Colonic mucosa (tissue), 4 donors: ENCODE measurements at places on chromosomes 3 and 15. TPM values are rescaled to one million over a fixed set of nuclear protein-coding genes. Genes with fewer than 3 reads are reported as not detected.

The GP5 gene
- not detected for total RNA-seq

The C15orf39 gene
- 27.3 TPM for total RNA-seq

The GOLGA6L26 gene
- total RNA-seq: not detected

The LARP6 gene
- 0.49 TPM for total RNA-seq

The CHDH gene
- 41.5 TPM for total RNA-seq

The SLC2A2 gene
- total RNA-seq: 0.08 TPM

The GOLGA6D gene
- total RNA-seq: not detected

The KNG1 gene
- total RNA-seq: 1.2 TPM

- DNase-seq: no peak
Measured at GRCh38 chr15:99408236-99409096, 157.2 kb downstream of the LRRC28 start.

GRCh38 chr15:67142092-67142766, 76.8 kb downstream of the SMAD3 start:
- no peak for DNase-seq

DNA sequence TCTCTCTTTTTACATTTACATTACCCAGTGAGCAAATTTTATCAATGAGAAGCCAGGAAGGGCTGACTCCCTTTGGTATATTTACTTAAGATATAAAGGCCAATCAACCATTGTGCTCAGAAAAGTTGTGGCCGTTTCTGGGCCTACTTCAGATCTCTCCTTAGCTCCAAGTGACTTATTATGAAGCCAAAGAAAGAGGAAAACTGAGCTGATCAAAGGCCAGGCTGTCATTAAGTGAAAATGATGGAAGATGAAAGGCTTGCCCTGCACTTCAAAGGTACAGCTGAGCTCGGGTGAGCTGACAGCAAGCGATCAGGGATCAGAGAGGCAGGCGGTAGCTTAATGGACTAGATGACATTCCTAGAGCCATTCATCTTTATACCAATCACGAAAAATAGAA, 24.8 kb downstream of the VGLL4 start:
- DNase-seq: no peak

DNA sequence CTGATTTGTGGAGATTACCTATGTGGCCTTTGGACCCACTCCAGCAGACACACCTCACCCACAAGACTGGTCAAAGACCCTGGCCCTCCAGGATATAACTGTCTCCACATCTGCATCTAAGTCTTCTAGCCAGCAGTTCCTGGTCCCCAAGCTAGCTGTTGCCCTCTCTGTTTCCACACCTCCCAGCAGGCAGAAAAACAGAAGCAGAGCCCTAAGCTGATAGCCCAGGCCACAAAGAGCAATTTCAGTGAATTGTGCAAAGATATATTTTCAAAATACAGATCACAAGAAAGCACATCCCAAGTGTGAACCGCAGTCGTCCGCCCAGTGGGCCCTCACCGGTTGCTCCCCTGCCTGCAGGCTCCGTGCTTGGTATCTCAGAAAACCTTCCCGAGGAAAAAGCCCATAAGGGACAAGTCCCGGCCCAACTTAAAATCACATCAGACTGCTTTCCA, 2.6 kb downstream of the TNIK start:
- peak; percentile 56 for DNase-seq

DNA sequence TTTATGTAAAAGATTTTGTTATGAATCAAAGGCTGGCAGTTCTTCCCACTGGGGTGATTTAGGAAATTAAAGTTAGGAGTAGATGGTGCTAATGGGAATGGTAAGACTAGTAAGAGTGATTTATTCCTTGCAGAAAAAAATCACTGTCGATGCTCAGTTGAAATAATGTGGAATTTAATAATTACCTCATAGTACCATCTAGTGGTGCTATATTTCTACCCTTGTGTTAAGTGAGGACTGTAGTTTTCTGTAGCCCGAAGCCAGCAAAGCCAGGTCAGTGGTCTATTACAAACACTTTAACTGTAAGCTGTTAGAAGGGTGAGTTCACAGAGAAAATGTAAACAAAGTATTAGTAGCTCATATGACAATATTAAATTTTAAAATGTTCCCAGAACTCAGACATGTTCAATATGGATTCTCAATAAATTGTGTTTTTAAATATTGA, 39.5 kb upstream of the GOLGA8J start:
- DNase-seq: no peak

DNA sequence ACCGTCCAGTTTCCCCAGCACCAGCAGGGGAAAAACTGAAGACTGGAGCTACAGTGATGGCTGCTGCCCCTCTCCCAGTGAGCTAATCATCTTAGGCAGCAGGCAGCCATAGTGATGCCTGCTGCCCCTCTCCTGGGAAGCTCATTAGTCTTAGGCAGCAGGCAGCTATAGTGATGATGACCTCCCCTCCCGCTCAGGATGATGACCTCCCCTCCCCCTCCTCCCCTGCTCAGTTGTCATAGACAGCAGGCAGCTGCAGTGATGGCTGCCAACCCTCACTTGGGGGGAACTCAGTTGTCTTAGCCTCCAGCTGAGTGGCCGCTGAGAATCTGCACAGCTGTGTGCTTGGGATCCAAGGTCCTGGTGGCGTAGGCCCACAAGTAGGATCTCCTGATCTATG, 80.9 kb upstream of the MANF start:
- no peak for DNase-seq

DNA sequence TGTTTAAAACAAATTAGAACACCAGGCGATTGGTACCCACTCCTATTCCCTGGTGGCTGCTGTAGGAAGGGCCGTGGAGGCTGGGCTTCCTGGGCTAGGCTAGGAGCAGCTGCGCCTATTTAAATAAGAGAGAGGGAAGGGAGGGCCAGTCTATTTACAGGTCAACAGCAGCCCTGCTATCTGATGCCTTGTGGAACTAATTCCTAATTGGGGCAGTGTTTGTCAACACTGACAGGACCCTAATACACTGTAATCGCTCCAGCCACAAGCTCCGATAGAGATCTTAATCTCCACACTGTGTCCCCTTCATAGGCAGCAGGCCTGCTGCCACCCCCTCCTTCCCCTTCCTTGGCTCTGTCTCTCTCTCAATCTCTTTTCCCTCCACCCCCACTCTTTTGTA, 116.9 kb upstream of the SOX14 start:
- DNase-seq: no peak

DNA sequence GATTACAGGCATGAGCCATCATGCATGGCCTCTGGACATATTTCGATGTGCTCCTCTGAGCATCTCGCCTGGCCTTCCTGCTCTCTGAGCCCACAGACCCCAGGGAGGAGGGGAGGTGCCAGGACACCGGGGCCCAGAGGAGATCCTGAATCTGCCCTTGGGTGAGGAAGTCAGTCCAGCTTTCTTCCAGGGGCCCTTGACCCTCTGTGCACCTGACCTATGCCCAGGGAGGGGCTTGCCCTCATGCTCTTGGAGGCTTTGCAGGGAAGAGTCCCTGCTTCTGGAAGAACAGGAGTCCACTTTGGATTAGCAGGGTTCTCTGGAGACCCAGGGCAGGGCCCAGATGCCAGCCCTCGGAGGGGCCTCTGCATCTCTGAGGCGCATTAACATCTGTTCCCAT, 1.4 kb downstream of the ACSBG1 start:
- no peak for DNase-seq

DNA sequence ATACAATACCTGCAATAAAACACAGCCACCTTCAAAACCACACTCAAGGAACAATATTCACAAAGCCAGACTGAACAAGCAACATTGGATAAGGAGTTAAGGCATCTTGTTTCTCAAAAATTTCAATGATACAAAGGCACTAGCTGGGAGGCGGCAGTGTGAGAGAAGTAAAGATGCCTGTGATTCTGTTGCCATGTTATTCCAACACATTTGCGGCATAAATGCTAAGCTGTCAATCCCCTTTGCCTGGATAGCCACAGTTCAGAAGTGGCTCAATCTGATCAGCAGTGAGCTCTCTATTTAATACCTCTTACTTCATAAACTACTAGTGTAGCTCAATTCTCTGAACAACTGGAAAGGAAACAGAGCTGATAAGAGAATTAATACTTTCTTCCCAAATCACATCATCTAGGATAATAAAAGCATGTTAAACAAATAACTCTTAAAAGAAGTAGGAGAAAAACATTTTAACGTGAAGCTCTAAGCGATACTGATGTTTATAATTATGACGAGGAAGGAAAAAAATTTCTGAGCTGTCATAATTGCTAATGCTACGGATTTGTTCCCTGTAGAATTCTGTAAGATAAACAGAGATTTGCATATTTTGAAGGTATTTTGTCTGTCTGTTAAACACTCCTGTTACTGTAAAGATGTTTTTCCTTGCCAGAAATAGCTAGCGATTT, 358.4 kb downstream of the FOXP1 start:
- no peak for DNase-seq

GRCh38 chr15:98062869-98063268, 102.4 kb downstream of the ARRDC4 start:
- no peak for DNase-seq

DNA sequence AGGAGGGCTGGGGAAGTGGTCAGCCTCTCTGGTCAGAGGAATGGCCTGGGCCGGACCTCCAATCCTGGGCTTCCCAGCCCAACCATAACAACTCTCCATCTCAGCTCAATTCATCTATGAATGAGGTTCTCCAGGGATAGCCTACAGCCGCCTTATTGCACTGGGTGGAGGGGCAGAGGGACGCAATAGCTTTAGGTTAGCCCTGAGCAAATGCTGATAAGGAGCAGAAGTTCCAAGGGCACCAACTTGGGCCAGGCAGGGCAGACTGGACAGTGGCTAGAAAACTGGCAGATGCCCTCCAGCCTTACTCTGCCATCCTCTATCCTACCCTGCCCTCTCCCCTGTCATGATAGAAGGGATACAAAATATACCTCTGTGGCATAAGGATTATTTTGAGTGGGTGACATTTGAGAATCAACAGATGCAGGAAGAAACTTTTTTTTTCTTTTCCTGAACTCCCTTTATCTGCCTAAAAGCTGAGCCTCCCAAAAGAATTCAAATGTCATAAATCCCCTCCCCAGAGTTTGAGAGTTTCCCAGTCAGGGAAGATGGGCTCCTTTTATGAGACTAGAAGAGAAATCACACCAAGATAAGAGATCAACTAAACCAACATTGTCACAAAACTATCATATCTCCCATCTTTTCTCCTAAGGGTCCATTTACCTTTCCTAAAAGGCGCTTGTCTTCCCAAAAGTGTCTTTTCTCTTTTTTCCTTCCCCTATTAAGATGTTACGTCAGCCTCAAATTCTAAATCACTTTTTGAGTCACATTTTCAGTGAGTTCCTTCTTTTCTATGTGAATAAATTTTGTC, 40.4 kb upstream of the C15orf39 start:
- DNase-seq: no peak

DNA sequence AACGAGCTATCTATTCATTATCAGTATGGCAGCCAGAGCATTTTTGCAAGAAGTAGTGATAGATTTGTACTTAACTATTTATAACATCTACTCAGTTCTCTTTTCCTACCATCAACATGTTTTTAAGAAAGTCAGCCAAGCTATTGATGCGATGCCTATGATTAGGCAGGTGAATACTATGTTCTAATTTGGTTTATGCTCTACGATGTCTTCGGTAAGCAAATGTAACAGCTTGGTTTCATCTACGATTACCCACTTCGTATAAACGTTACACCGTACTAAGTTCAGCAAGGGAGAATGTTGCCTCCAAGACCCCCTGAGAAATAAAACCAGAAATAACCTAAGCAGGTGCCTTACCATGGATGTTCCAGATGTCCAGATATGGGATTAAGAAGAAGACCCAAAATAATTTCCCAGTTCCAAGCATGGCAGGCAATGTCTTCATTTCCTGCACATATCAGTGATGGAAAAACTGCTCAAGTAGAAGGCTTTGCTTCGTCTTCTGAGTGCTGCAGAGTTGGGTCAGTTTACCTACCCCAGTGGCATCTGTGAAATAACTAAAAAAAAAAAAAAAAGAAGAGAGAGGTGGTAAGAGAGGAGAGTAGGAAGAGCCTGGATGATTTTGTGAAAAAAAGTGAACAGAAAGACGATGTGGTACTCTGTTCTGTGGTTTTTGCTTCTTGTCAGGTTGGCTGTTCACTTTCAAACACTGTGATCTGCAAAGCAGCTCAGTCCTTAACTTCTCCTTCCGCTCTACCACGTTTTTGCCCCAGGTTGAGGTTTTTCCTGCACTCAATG, at the start of gene BTLA:
Gene BTLA, minus strand, starts transcription at position 559 of the 798 bp plus-strand sequence. Its CDS starts 114 bp downstream, at position 445.
- no peak for DNase-seq

GRCh38 chr3:15112011-15112410, 13.1 kb upstream of the RBSN start:
- no peak for DNase-seq

DNA sequence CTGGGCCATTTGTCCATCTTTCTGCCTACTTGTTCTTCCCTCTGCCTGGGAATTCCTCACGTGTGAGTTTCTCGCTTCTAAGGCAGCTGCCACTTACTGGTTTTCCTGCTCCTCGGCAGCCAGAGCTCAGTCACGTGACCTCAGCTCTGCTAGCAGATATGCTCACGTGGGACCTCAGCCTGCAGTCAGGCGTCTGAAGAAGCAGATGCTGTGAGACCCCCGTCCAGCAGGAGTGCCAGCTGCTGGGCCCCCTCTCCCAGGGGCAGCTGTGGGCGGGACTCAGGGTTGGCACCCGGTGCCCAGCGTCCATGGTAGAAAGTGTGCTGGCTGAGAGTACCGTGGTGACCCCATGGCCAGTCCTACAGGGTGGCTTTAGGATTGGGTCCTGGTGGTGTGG, 161.3 kb upstream of the TLE3 start:
- peak; percentile 63 for DNase-seq

- peak; percentile 35 for DNase-seq
Measured at GRCh38 chr3:108489776-108490175, 20.6 kb downstream of the MYH15 start.

GRCh38 chr15:61517776-61518175, 288.7 kb upstream of the RORA start:
- DNase-seq: no peak

DNA sequence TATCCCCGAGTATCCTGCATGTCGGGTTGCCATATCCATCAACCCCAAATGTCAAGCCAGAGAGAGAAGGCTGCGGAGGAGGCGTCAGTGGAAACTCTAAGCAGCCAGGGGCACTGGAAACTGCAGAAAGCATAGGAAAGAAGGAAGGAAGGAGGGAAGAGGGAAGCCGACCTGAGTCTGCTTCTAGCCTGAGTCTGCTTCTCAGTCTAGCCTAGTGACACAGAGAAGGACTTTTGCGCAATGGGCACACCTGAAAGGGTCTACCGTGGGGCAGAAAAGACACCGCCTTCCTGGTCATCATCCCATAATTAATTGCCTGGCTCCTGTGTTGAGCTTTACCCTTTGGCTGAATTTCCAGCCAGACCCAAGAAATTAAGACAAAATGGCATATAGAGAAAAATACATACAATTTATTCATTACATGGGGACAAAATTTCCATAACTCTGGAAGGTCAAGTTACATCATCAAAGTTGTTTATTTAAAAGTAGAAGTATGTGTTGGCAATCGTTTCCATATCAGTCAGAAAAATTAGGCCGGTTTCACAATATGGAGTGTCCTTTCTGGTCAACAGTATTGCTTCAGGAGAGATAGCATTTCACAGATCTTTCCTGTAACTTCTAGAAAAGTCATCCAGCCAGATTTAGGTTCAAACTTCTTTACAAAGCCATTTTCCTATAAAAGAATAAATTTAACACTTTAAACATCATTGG, 10.3 kb downstream of the BCL2A1 start:
- no peak for DNase-seq
